ENCODE measurements at places on chromosomes 4 and X.

GRCh38 chr4:148214529-148215166, 227.6 kb downstream of the NR3C2 start:
- peak; percentile 29 for DNase-seq

DNA sequence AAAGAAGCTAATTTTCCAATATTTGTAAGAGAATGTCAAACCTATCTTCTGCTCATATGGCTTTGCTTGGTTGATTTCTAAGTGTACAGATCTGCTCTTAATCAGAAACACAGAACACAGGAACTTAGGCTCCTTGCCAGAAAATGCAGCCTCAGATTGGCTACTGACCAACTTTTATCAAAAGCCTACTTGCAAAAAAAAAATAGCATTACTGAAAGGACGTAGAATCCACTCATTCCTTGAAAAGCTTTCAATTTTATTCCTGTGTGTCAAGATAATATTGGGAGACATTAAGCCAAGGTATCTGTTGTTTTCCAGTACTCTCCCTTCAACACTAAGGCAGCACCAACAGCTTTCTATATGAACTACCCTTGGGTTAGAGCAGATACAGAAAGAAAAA, 127.6 kb upstream of the INTU start:
- DNase-seq = no peak

DNA sequence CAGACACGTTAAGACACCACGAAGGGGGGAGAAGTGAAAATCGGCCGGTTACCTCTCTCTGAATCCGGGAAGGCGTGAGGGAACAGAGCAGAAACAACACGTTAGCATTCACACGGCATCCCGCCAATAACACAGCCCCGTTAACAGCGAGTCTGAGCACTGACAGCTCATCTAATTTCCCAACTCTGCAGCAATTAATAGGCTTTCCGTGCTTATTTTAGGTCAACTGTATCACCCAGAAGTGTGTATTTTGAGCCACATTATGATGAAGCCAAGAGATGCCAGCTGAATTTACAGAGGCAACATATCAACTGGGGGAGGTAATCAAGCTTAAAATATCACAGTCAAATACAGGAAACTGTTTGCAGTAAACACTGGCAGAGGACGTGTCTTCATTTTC, 92.6 kb downstream of the NSUN7 start:
- DNase-seq = no peak

DNA sequence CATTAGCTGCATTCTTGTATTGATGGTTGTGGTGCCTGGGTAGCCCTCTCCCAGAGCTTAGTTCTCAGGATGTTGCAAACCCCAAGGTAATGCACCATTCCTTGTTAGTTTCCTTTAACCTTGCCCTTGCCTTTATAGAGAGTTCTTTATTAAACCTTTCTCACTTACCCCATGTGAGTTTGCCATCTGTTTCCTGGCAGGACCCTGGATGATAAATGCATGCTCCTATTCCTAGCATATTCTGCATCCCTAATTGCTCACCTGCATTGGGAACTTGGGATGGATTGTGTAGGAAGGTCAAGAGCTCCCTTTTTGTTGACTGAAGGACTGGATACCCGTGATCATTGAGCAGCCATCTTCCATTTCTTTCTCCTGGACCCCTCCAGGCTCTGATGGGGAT, 59.9 kb upstream of the AP1S2 start:
- DNase-seq = no peak

GRCh38 chrX:129233786-129234185, 289.5 kb downstream of the SMARCA1 start:
- no peak for DNase-seq

GRCh38 chr4:108168160-108168670, 517 bp downstream of the LEF1 start:
- DNase-seq = no peak

- no peak for DNase-seq
Observed at GRCh38 chr4:18022572-18023050, 1.1 kb upstream of the LCORL start.
